ENCODE measurements at places on chromosomes 5 and 9. TPM values are rescaled to one million over a fixed set of nuclear protein-coding genes. Genes with fewer than 3 reads are reported as not detected.

Gene PCDHGA4
- 0.08 TPM for total RNA-seq

Gene EGFL7
- 51.5 TPM for total RNA-seq

Gene HRCT1
- 0.18 TPM for total RNA-seq

Gene FGF18
- total RNA-seq: 4.8 TPM

Gene PCDHA13
- 0.07 TPM for total RNA-seq

Gene ANKRD18A
- 13.7 TPM for total RNA-seq

All from A549 treated with dexamethasone at 1 μM for 4 hours (cell line).